KG1 (cell line): ENCODE measurements at places on chromosomes 4 and X.

- DNase-seq: no peak
Observed at GRCh38 chrX:46531442-46531841, 13.8 kb downstream of the ZNF674 start.

- DNase-seq: no peak
Observed at GRCh38 chrX:41335198-41335957, 1.4 kb downstream of the DDX3X start.

GRCh38 chr4:159416073-159416472, 313.2 kb downstream of the RAPGEF2 start:
- DNase-seq: no peak

- DNase-seq: no peak
Observed at GRCh38 chr4:134313591-134313990, 112.0 kb upstream of the PABPC4L start.

DNA sequence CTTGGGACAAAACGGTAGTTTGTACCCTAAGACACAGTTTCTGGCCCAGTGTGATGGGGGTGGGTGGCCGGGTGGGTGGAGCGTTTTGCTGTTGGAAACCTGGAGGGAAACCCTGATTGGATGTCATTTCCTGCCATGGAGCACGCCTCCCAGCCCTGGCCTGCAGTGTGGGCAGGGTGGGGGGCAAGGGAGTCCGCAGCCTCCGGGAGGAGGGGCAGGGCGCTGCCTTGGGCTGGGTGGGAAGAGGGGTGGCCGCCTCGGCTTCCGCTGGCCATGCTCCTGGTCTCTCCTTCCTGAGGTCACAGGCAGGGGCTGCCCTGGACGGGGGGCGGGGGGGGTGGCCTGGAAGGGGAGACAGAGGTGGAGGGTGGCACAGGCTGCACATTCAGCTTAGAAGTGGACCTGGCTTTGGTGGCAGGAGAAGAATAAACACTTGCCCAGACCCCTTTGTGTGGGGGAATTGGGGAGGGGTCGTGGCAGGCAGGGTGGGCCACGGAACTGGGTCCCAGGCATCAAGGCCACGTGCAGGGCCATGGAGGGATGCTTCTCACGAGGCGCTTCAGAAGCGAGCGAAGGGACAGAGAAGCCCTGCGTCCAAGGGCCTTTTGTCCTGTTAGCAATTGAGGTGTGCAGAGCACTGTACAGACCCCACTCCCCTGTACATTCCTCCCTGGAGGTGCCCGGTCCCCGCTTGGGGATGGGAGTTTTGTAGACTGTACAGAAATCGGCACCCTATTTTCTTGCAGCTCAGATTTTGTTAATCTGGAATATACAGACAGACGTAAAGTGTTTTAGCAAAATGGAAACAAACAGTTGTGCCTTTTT, 6.2 kb downstream of the NAT8L start:
- DNase-seq: no peak

DNA sequence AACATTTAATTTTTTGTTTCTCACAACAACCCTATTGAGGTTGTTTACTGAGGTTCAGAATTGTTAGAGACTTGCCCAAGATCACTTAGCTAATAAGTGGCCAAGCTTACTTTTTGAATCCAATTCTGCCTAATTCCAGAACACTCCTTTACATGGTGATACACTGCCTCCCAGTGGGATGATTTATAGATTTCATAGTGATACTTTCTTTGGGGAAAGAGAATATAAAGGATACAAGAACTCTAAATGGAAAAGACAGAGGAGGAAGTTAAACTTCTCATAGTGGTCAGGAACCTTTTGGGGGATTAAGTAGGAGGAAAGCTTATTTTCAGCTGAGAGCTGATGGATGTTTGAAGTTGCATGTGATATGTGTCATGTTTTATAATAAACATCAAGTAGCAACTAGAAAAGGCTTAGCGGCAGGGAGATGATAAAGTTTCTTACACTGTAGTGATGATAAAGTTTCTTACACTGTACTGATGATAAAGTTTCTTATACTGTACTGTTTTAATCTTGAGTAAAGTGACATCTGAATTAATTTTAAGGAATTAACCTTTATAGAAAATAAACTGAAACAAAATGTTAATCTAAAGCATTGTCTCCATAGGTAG, 15.3 kb downstream of the STAG2 start:
- no peak for DNase-seq

DNA sequence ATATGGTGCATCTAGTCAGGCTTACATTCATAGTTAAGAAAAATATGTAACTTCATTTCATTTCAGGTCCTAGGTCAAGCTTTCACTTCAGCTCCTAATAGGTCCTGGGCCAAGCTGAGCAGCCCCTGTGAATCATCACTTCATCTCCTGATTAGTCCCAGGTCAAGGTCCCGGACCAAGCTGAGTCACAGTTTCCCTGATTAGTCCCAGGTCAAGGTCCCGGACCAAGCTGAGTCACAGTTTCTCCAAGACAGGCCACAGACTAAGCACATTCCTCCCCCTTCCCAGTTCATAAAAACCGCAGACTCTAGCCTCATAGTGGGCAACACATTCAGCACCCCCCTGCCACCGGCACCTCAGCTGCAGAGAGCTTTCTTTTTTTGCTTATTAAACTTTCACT, 1331.8 kb downstream of the PCDH19 start:
- no peak for DNase-seq

- DNase-seq: no peak
Observed at GRCh38 chr4:68865188-68865638, 49.4 kb downstream of the UGT2B10 start.

DNA sequence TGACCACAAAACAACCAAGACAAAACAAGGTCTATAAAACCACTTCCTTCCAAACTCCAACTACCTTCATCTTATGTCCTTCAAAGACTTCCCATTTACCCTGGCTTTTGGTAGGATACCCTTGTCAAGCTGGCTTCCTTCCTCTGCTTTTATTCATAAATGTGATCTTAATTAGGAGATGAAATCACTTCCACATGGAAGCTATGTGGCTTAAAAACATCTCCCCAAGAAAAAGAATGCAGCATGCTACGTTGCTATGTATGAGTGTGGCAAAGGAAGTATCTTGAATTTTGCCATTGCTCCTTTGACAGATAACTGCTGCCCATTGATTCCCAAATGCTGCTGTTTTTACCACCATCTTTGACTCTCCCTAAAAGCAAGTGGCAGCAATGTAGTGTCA, 46.4 kb upstream of the VEGFD start:
- no peak for DNase-seq

- no peak for DNase-seq
Observed at GRCh38 chrX:118761939-118762707, 34.7 kb downstream of the IL13RA1 start.

- no peak for DNase-seq
Observed at GRCh38 chr4:175767150-175767549, 44.9 kb downstream of the GPM6A start.

- no peak for DNase-seq
Observed at GRCh38 chr4:34893382-34893781, 1350.9 kb downstream of the ARAP2 start.

GRCh38 chr4:76607266-76607799, 172.3 kb downstream of the SHROOM3 start:
- DNase-seq: no peak

DNA sequence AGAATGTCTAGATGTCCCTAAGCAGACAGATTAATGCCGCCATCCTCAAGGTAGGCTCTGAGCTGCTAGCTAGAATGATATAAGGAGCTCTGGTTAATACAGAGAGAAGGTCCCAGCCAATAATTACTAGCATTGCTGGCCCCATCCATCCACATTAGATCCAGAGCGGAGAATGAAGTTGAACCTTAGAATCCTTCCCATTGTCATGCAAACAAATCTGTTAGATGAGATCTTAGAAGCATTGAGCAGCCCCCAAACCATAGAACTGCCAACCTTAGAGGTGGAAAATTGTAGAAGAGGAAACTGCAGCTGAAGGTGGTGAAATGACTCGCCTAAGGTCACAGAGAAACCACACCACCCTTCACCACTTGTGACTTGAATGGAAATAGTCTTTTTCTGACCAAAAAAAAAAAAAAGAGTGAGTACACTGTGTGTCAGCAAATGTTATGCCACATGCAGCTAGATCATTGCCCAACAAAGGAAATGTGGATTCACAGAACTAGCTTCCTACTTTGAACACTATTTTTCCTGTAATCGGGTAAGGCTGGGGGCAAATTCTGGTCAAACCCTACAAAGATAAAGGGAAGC, 162.1 kb downstream of the SMIM20 start:
- peak; percentile 18 for DNase-seq

DNA sequence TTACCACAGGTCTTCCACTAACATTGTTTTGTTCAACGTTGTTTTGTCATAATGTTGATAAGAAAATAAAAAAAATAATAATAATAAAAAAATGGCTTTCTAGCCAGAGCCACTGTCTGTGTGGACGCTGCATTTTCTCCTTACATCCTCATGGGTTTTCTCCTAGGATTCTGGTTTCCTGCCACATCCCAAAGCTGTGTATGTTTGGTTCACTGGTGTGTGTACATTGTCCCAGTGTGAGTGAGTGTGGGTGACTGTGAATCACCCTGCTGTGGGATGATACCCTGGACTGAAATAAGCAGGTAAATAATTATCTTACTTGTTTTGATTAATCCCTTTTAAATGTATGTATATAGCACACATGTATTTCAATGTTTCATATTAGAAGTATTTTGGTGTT, 2154.4 kb upstream of the AGA start:
- DNase-seq: no peak

DNA sequence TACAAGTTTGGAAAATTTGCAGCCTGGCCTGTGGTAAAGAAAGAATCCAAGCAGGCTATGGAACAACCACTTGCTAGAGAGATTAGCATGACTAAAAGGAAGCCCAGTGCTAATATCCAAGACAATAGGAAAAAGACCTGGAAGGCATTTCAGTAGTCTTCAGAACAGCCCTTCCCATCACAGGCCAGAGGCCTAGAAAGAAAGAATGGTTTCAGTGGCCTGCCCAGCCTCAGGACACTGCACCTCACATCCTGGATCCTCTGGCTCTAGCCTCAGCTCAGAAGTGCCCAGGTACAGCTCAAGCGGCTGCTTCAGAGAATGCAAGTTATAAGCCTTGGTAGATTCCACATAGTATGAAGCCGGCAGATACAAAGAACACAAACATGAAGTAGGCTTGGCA, 449.8 kb upstream of the AR start:
- no peak for DNase-seq

DNA sequence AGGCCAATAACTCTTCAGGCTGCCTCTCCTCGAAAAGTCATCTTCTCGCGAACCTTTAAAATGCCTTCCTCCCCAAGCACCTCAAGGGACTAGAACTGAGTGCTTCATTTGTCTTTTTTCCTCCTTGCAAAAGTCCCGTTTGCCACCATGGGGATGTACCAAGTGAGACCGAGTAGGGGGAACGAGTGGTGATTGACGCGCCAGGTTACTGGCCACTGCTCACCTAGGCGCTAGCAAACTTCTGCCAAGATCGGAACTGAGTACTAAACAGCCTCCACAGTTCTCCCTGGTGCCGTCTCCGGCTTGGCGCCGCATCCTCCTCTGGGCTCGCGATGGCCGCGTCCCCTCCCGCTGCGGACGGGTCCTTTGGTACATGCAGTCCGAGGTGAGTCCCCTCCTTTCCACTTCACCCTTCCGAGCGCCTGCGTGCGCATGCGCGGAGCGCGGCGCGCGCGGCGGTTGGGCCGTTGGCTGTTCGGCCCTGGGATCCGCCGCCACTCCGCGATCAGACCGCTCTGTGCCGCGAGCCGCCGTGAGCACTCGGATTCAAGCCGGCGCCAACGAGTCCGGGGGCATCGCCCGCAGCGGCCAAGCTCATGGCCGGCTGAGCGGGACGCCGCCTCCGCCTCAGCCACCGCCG, at the start of gene CDK16:
Gene CDK16, plus strand, starts transcription at position 402 of the 640 bp plus-strand sequence. CDS start 4,877 bp downstream, outside the sequence.
- peak; percentile 51 for DNase-seq

DNA sequence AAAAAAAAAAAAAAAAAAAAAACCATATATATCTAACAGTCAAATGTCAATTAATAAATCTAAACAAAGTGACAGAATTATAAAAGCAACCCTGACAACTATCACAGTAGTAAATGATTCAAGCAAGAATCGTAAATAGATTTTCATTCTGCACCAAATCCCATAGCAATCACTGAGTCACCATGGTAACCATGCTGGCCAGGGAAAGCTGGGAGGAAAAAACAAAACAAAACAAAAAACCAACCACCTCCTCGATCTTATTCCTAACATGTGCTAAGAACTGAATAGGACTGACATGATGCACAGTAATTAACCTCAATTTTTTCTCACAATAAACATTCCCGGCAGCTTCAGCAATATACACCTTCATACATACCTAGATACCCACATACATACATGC, 30.6 kb upstream of the RAB40A start:
- no peak for DNase-seq

GRCh38 chrX:3501833-3502535, 155.5 kb upstream of the MXRA5 start:
- no peak for DNase-seq

DNA sequence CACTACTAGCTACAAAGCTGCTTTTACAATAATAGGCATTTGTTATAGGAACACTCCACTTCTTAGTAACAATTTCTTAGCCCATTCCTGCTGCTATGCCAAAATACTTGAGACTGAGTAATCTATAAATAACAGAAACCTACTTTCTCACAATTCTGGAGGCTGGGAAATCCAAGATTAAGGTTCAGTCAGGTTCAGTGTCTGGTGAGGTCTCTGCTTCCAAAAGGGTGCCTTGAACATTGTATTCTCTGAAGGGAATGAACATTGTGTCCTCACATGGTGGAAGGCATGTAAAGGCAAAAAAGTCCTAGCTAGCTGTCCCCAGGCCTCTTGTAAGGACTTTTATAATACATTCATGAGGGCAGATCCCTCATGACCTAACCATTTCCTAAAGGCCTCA, 7.0 kb downstream of the SLC9B1 start:
- DNase-seq: no peak

DNA sequence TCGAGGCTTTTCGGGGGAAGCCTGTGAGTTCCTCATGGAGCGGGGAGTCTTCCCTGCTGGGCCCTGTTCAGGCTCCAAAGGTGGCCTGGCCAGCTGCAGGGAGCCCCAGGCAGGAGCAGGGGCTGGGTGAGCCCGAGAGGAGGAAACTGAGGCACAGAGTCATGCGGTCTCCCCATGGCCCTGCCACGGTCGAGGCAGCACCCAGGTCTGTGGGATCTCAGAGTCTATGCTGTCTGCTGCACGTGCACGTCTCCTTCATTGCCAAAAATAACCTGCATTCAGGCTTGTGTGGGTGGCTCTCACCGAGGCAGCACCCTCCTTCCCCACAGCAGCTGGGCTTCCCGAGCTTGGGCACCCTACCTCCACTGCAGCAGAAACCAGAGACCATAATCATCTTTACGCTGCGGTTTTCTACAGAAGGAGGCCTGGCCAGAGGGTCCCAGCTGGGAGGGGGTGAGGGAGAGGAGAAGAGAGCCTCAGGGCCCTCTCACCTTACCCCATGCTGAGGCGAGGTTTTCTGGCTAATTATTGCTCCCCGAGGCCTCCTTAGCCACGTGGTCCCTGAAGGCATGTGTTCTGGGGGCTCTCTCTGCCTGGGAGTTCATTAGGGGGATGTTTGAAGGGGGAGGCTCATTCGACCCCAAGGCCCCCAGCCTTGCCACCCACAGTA, 64.3 kb downstream of the CPZ start:
- no peak for DNase-seq

DNA sequence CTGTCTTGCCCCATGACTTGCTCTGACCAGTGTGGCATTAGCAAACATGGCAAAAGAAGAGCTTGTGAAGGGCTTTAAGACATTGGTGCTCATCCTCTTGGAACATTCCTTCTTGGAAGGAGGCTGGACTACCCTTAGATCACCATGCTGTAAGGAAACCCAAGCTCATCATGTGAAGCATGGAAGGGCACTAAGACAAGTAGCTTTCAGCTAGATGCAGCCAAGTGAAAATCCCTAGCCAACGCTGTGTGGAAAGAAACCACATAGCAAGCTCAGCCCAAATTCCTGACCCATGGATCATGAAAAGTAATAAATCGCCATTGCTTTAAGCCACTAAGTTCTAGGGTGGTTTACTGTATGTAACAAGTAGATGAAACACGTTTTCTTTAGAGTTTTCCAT, 12.4 kb upstream of the PACRGL start:
- DNase-seq: no peak
